Activated T-helper 1 cell treated with anti-CD3 and anti-CD28 coated beads, Interleukin-12 subunit alpha, Interleukin-12 subunit beta, Interleukin-2, Interleukin-4 antibody, amounts not matched to agents 30 ng/mL and 10 ng/mL and 1 ng/mL, durations not matched to agents 14 hours and 24 hours and 36 hours (primary cell): ENCODE measurements at places on chromosomes 1 and 21. TPM values are rescaled to one million over a fixed set of nuclear protein-coding genes. Genes with fewer than 3 reads are reported as not detected.

GRCh38 chr1:19395678-19396192, 83.6 kb downstream of the SLC66A1 start:
- no peak overlapping the region for H3K27ac ChIP-seq
- H3K4me3 ChIP-seq, result no peak overlapping the region
- peaks cover 47% of the 10 kb centered on the region for H3K4me1 ChIP-seq
- peaks cover 7% of the 10 kb centered on the region for H3K36me3 ChIP-seq

DNA sequence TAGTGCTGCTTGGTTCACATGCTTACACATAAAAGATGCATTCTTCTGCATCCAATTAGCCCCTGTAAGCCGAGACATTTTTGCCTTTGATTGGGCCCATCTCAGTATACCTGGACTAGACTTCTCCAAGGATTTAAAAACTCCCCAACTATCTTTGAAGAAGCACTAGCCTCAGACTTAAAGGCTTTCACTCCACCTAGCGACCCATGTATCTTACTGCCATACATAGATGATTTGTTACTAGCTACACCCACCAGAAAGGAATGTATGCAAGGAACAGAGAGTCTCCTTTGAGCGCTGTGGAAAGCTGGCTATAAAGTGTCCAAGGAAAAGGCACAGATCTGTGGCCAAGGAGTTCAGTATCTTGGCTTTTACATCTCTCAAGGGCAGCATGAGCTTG, 91.7 kb downstream of the LIPI start:
- no peak overlapping the region for H3K27ac ChIP-seq
- no peaks in the 10 kb centered on the region for H3K36me3 ChIP-seq
- H3K4me3 ChIP-seq, result no peak overlapping the region
- no peaks in the 10 kb centered on the region for H3K27me3 ChIP-seq

DNA sequence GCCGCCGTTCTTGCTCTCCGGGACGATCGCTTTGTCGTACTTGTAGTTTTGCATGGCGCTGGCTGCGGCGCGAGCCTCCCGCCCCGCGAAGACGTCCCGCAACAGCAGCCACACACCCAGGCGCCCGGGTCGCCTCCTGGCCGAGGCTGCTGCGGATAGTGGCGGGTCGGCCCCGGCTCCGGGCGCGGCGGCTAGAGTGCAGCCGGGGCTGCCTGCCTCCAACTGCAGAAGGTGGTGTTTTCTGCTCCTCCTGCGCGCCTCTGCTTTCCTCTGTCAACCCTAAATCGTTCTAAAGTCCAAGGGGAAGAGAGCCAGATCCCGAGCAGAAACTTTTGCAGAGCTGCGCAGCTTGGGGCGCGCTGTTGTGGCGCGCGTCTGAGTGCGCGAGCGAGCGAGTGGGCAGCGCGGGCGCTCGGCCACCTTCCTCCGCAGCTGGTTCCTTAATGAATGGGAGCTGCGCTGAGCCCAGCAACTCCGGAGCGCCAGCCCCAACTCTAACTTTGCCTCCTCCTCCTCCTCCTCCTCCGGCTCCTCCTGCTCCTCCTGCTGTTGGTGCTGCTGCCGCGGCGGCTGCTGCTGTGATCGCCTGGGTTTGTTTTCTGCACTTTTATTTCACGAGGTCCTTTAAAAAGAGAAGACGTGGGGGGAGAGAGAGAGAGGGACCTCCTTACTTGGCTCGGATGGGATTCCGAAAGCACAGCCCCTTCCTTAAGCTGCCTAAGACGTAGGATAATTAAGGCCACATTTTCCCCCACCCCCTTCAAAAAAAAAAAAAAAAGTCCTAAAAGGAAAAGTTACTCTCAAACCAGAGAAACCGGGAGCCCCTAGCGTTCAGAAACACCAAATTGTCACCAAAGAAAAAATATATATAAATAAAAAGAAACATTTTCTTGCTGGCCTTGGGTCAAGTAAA, at the start of gene PLPP3:
TSS of gene PLPP3 (minus strand) at position 601 of the 913 bp plus-strand sequence. CDS start at position 54, 547 bp downstream.
- peaks cover 33% of the 10 kb centered on the region for H3K27me3 ChIP-seq
- H3K4me1 ChIP-seq, result peaks cover 4% of the 10 kb centered on the region
- no peak within 1 kb of the TSS for H3K27ac ChIP-seq
- H3K4me3 ChIP-seq, result peak within 1 kb of the TSS; percentile 75
- H3K36me3 ChIP-seq, result no peaks in the 10 kb centered on the region

DNA sequence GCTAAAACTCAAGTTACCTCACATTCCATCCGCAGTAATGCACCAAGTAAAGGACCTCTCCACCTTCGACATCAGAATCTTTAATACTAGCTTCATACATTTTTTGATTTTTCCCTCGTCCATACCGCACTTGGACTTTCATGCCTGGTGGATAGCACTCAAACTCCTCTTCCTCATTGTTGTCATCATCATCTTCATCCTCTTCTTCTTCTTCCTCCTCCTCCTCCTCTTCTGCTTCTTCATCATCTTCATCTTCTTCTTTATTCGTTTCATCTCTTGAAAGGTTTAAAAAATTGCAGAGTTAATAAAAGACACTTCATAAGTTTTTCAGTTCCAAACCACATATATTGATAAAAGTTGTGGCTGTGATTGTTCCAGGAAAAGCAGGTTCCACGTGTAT, 52.7 kb upstream of the RBM34 start:
- H3K4me1 ChIP-seq, result peaks cover 9% of the 10 kb centered on the region
- no peak overlapping the region for H3K4me3 ChIP-seq
- H3K27me3 ChIP-seq, result no peaks in the 10 kb centered on the region
- H3K36me3 ChIP-seq, result peaks cover 13% of the 10 kb centered on the region
- peak overlapping the region; percentile 57 for H3K27ac ChIP-seq

DNA sequence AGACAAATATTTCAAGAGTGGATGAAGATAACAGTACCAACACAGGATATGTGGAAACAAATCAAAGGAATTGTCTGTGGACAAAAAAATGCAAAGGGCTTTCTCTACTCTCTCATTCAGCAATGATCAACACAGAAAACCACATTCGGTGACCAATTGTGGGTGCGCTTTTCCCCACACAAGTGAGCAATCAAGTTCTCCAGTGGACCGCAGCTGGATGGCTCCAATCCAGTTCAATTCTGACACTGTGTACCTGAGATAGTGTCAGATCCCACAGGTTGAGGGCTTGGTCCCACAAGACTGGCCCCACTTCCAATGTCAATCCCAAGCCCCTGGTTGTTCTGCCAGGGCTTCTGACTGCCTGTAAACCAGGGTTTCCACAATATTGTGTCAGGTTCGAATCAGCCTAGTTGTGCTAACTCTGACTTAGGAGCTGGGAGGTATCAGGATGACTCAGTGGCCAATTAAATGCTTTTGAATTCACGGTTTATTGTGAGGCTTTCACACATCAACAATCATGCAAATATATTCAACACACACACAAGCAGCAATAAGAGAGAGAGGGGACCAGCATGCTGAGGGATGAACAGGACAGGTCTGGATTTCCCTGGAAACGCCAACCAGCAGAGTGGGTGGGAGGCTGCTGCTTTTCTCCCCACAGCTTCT, 87.0 kb upstream of the BTG3 start:
- peaks cover 15% of the 10 kb centered on the region for H3K36me3 ChIP-seq
- H3K27ac ChIP-seq, result no peak overlapping the region
- H3K27me3 ChIP-seq, result no peaks in the 10 kb centered on the region
- DNase-seq, result no peak
- H3K4me1 ChIP-seq, result peaks cover 24% of the 10 kb centered on the region

DNA sequence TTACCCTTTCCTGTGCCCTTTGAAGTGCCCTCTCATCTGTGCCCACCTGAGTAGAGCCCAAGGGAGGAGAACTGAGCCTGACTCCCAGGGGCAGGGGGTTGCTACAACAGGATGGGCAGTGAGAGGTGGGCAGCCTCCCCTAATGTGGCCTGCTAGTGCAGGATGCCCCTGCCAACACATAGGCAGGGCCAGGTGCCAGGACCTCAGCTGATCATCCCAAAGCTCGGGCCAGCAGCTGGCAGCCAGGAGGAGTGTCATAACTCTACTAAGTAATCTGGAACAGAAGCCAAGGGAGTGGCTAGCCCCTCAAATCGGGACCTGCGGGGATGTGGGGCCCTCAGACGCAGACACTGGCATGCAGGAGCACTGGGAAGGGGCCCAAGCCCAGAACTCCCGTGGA, 208.8 kb upstream of the RAB4A start:
- H3K27ac ChIP-seq, result no peak overlapping the region
- DNase-seq, result no peak
- H3K36me3 ChIP-seq, result no peaks in the 10 kb centered on the region

DNA sequence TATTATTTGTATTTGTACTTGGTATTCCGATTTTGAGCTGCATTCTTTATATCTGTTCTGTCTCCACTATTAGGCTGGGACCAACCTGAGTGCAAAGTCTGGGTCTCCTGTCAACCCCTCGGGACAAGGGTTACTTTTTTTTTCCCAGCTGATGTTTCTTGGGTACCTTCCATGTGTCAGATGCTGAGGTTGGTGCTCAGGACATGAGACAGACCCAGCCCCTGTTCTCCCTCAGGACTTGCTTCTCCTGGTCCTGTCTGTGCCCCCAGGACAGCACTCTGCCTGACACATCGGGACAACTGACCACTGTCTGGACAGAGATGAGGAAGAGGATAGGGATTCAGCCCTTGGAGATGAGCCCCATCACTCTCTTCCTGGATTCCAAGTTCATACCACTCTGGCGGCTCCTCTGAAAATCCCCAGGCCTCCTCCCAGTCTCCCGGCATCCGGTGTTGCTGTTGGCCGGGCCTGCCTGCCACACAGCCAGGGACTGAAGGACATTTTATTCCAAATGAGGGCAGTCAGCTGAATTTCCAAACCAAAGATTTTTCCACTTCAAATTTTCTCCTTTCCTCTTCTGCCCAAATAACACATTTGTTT, 55.6 kb upstream of the FMOD start:
- H3K27me3 ChIP-seq, result peaks cover 33% of the 10 kb centered on the region
- H3K36me3 ChIP-seq, result no peaks in the 10 kb centered on the region
- no peaks in the 10 kb centered on the region for H3K4me1 ChIP-seq
- no peak overlapping the region for H3K27ac ChIP-seq
- H3K4me3 ChIP-seq, result no peak overlapping the region

- H3K27me3 ChIP-seq, result no peaks in the 10 kb centered on the region
- H3K4me1 ChIP-seq, result peaks cover 40% of the 10 kb centered on the region
- DNase-seq, result no peak
- peaks cover 4% of the 10 kb centered on the region for H3K36me3 ChIP-seq
- no peak overlapping the region for H3K27ac ChIP-seq
Observed at GRCh38 chr1:110233861-110234260, 23.7 kb downstream of the KCNC4 start.

DNA sequence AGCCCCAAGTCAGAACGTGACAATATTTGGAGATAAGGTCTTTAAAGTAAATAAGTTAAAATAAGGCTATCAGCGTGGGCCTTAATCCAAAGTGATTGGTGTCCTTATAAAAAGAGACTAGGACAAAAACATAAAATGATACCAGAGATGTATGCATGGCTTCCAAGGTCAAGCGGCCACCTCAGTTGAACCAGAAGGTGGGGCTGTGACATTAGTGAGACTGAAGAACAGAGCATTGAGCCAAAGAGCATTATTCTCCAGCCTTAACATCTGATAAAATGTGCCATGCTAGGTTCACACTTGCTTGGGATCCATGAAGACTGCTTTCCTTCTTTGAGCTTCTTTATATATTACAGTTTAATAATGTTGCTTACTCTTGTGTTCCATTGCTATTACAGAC, 554.6 kb downstream of the PLA2G4A start:
- no peak for DNase-seq
- H3K4me3 ChIP-seq, result no peak overlapping the region
- peaks cover 2% of the 10 kb centered on the region for H3K27me3 ChIP-seq
- no peaks in the 10 kb centered on the region for H3K36me3 ChIP-seq

- H3K36me3 ChIP-seq, result peaks cover 14% of the 10 kb centered on the region
- H3K4me3 ChIP-seq, result no peak overlapping the region
- no peak for DNase-seq
- peaks cover 54% of the 10 kb centered on the region for H3K4me1 ChIP-seq
Observed at GRCh38 chr1:174204697-174205308, 45.5 kb downstream of the RABGAP1L start.

DNA sequence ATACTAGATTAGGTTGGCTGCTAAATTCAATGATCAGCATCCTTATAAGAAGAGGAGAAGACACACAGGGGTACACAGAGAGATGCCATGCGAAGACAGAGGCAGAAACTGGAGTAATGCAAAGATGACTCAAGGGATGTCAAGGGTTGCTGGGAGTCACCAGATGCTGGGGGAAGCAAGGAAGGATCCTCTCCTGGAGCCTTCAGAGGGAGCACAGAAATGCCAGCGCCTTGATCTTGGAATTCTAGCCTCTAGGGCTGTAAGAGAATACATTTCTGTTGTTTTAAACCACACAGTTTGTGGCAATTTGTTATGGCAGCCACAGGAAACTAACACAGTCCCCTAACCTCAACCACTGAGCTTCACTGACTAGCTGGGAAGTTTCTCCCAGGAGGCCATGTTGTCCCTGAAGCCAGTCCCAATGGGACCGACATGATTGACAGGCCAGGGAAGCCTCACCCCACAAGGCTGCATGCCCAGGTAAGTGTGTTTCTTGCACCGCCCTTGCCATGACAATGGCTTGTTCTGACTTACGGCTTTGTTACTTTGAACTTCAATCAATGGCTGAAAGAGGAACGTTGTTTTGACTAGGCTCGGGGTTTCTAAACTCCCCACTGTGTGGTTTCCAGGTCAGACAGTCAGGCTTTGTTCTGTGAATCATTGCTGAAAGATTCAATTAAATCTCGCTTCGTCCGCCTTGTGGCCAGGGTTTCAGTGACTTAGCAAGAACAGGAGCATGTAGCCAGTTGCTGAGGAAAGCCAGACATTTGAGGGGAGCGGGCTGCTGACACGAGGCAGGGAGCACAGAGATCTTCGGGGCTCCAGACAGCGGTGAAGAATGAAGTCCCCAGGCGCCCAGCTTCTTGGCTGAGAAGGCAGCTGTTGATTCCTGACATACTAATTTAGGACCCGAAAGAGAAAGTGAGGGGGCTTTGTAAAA, 62.3 kb downstream of the RUNX1 start:
- peak overlapping the region; percentile 97 for H3K27ac ChIP-seq
- H3K4me3 ChIP-seq, result peak overlapping the region; percentile 62
- H3K4me1 ChIP-seq, result peaks cover 92% of the 10 kb centered on the region
- H3K27me3 ChIP-seq, result no peaks in the 10 kb centered on the region
- H3K36me3 ChIP-seq, result peaks cover 30% of the 10 kb centered on the region
- DNase-seq, result peak; percentile 70

GRCh38 chr1:16961297-16962133, 18.9 kb downstream of the MFAP2 start:
- DNase-seq, result no peak
- H3K36me3 ChIP-seq, result no peaks in the 10 kb centered on the region
- H3K4me1 ChIP-seq, result peaks cover 6% of the 10 kb centered on the region
- peak overlapping the region; percentile 36 for H3K27ac ChIP-seq

CGN gene
- total RNA-seq, result 0.17 and 0.91 TPM in 2 replicates

S100A9 gene
- total RNA-seq, result not detected in 2 replicates

PDC gene
- not detected in 2 replicates for total RNA-seq

UMODL1 gene
- not detected in 2 replicates for total RNA-seq

PTAFR gene
- 0.24 and 0.62 TPM in 2 replicates for total RNA-seq

VANGL2 gene
- total RNA-seq, result not detected in 2 replicates

DENND2D gene
- total RNA-seq, result 205 and 206 TPM in 2 replicates

ERICH3 gene
- total RNA-seq, result not detected in 2 replicates
